ENCODE measurements at places on chromosomes 13 and 19.

DNA sequence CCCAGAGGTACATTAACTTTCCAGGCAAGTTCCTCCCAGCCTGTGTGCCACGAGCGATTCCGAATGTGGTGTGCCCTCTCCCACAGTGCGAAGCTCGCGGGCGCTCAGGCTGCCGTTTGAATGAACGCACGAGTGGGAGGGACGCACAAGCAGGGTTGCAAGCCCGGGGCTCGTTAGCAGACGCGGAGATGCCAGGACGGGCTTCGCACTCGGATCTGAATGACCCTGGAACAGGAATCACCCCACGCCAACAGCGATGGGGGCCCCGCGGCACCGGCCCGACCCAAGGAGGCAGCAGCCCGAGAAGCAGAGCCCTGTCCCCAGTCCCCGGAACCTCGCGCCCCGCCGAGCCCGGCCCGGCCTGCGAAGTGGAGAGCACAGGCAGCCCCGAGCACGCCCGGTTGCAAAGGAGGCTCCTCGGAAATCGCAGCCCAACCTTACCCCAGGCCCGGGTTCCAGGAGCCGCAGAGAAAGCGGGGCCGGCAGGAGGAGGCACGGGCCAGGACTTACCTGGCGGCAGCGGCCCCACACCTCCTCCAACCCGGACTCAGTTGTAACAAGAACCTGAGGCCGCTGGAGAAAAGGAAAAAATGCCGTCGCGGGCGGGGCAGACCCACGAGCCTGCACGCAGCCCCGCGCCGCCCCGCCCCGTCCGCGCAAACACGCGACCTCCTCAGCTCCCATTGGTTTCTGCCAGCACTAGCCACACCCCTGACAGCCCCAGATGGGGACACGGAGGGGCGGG, at the start of gene SLC25A30:
SLC25A30 (minus strand) TSS at position 584 of the 745 bp plus-strand sequence. CDS start 6,948 bp downstream, outside the sequence.
- DNase-seq = peak; percentile 79

DNA sequence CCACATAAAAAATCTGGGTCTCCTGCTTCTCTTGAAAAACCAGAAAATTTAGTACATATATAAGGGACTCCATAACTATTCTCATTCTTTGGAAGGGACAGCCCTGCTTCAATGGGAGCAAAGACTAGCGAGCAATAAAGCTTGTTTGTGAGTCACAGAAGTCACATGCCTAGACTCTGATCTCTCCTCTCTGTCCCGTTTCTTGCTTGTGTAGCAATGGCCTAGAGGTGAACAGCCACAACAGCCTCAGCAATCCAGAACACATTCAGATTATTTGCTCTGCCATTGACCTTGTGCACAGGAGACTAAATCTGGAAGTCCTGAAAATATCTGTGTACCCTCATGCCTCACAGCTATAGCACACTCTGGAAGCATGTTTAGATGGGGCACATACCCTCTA, 43.2 kb downstream of the SCGB2B2 start:
- no peak for DNase-seq

- DNase-seq = peak; percentile 74
Measured at GRCh38 chr13:44932850-44933251, 56.4 kb downstream of the NUFIP1 start.

GRCh38 chr19:694481-695351, 536 bp downstream of the PRSS57 start:
- no peak for DNase-seq

- DNase-seq = peak; percentile 71
Measured at GRCh38 chr13:78700121-78700910, 41.4 kb upstream of the OBI1 start.

- DNase-seq = no peak
Measured at GRCh38 chr13:59547950-59548349, 615.8 kb downstream of the DIAPH3 start.

DNA sequence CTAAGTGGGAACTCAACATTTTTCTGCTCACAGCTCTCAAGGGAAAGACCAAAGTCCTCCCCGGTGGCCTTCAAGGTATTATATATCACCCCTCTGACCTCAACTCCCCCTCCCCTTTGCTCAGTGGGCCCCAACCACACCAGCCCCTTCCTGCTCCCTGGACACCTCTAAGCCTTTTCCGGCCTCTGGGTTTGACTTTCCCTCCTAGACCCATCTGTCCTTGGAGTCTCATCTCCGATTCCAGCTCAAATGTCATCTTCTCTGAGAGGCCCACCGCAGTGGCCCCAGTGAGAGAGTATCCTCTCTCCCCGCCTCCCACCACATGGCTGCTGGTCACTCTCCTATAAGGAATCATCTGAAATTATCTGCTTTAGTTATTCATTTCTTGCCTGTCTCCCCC, 941 bp upstream of the UHRF1 start:
- DNase-seq = no peak

GRCh38 chr19:49636233-49636932, 3.6 kb downstream of the RRAS start:
- DNase-seq = no peak

DNA sequence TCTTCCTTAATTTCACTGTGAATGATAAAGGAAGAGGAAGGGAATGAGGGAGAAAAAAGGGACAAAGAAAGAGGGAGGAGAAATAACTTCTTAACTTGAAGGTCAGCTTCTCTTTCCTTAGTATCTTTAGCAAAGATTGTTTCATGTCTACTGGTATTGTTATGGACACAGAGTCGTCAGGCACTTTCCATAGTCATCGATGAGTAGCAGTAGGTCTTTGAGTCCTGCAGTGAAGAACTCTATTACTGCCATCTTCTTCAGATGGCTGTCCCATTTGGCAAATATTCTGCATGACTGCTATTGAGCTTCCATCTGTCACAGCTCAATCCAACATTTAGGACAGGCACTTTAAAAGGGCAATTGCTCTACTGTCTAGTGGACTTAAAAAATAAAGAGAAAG, 2463.1 kb downstream of the PCDH9 start:
- no peak for DNase-seq

GRCh38 chr13:111110054-111110453, 5.1 kb upstream of the ARHGEF7 start:
- no peak for DNase-seq

- no peak for DNase-seq
Measured at GRCh38 chr13:113616991-113617749, 32.6 kb downstream of the TFDP1 start.
